Endodermal cell (in vitro differentiated cells): ENCODE measurements at places on chromosomes 1 and 21.

- DNase-seq: no peak
Observed at GRCh38 chr1:229691362-229691761, 65.3 kb downstream of the URB2 start.

- DNase-seq: peak; percentile 94
Observed at GRCh38 chr1:154813300-154813816, 56.7 kb downstream of the KCNN3 start.

DNA sequence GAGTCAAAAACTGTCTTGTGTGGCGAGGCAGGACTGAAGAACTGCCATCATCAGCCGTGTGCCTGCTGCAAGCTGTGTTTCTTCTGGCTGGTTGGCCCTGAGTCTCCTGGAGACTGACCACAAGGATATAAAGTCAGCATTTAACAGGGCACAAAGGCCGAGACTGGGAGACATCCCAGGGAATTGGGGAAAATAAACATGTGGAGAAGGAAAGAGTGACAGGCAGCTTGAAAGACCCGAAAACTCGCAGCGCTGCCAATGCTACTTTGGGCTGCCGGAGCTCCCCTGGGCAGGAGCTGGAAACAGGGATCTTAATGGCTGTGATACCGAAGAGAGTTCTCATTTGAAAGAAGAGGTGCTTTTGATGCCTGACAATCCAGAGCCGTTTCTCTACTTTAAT, 125.3 kb upstream of the HMGB4 start:
- no peak for DNase-seq

DNA sequence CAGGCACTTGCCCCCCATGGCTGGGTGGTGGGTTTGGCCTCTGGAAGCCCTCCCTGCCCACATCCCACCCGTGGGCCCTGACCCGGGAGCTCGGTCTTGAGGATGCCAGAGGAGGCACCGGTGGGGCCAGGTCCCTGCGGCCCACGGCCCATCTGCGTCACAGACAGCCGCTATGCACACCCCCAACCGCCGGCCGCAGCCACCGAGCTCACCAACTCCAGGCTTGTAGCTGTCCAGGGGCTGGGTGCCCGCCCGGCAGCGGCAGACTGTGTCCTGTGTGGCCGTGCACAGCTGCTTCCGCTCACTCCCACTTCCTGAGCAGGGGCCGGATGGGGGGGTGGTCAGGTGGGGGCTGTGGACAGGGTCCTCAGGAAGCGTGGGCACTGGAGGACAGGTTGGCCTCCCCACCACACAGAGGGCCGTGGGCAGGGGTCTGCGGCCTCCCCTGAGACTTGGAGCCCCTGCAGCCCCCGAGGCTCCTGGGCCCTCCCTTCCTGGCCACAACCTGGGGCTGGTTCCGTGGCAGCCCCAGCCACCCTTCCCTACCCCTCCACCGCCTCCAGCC, 1.1 kb downstream of the TNFRSF4 start:
- no peak for DNase-seq

DNA sequence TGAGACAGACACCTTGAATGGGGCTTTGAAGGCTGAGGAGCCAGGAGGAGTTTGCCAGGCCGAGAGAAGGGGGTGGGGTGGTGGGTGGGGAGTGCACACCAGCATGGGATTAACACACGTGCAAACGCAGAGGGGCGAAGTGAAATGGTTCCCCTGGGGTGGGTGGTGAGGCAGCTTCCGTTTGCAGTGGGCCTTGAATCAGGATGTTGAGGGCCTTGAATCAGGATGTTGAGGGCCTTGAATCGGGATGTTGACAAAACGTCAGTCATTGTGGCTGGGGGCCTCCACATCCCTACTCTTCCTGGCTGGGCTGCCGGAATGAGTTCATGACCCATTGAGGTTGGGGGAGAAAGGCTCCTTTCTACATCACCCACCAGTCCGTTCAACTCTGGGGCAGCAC, 16.6 kb downstream of the LDLRAP1 start:
- DNase-seq: no peak

DNA sequence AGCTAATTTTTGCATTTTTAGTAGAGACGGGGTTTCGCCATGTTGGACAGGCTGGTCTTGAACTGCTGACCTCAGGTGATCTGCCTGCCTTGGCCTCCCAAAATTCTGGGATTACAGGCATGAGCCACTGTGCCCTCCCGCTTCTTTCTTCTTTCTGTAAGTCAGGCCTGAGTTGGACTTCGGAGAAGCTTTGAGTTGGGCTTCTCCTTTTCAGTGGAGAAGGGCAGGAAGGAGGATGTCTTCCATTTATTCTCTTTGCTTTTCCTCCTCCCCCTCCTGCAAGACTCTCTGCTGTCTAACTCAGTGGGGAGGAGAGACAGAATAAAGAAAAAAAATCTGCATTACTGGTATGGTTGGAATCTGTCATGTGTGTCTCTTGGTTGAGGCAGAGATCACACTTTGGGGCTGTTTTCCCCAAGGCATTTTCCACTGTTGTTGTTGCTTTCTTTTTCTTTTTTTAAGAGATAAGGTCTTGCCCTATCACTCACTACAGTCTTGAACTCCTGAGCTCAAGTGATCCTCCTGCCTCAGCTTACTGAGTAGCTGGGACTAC, 13.2 kb upstream of the DEGS1 start:
- DNase-seq: no peak

- no peak for DNase-seq
Observed at GRCh38 chr1:2986549-2987305, 34.5 kb upstream of the ACTRT2 start.

GRCh38 chr1:171881442-171881841, 40.1 kb downstream of the DNM3 start:
- no peak for DNase-seq

- DNase-seq: peak; percentile 22
Observed at GRCh38 chr1:31872658-31873636, 57.1 kb upstream of the SPOCD1 start.

GRCh38 chr1:40620150-40620549, 45.3 kb downstream of the RIMS3 start:
- no peak for DNase-seq

- no peak for DNase-seq
Observed at GRCh38 chr1:244221991-244222390, 170.9 kb downstream of the ZBTB18 start.

DNA sequence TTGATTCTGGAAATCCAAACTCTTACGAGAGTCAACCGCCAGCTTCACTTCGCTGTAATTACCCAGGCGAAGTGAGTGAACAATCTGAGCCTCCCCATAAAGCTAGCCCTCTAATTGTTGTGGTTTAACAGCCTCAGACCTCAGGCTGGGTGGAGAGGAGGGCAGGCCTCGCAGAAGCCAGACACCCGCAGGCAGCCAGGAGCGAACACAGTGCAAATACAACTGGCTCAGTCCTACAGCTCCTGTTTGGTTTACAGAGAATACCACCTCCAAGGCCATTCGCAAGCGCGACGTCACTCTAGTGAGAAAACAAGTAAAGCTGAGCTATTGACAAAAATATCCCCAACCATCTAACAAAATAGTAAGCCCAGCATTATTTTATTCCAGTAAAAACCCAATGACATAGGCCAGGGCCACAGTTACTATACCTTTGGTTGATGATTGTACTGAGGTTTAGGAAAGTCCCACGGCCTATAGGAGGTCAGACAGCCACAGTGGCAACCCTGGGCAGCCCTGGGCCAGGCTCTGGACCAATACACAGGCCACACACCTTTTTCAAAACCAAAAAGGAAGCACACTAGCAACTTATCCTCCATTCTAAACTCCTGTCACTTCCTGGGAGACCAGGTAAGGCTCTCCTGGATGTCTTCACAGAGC, 163.3 kb downstream of the ETS2 start:
- DNase-seq: no peak
